ENCODE measurements at places on chromosomes 12 and 14.
A peak's percentile ranks its signal among the peaks of the same experiment; 100 is the strongest.

DNA sequence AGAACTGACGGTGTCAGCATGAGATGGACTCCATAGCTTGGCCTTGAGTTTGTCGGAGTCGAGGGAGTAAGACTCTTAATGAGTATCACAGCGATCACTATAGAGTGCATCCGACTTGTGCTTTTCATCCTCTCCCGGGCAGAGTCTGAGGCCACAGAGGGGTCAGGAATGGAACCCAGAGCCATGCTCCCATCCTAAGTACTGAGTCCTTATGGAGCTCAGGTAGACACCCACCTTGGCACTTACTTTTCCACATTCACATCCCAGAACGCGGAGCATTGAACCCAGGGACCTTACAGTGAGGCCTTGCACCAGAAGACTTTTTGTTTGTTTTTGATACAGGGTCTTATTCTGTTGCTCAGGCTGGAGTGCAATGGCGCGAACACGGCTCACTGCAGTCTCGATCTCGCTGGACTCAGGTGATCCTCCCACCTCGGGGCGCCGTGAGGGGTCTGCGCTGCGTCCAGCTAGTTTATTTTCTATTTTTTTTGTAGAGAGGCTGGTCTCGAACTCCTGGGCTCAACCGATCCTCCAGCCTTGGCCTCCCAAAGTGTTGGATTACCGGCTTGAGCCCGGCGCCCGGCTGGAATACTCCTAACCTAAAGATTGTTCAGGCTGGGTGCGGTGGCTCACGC, 719 bp upstream of the SRSF9 start:
- DNase-seq, result no peak

GRCh38 chr12:9344541-9344940, 136.3 kb upstream of the PZP start:
- DNase-seq, result peak; percentile 31

- no peak for DNase-seq
Measured at GRCh38 chr12:103806803-103807202, 34.2 kb downstream of the NT5DC3 start.

DNA sequence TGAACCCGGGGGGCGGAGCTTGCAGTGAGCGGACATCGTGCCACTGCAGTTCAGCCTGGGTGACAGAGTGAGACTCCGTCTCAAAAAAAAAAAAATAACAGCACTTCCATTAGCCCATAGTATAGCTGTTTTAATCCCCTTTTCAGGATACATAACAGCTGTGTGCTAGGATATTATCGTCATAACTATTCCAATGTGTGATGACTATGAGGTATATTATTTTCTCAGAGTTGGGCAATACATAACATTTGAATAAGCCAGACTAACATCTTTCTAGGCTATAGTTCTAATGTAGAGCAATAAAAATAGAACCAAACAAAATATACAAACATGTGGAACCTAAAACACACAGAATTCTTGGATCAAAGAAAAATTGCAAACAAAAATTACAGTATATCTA, 57.1 kb downstream of the MARK3 start:
- DNase-seq, result no peak

DNA sequence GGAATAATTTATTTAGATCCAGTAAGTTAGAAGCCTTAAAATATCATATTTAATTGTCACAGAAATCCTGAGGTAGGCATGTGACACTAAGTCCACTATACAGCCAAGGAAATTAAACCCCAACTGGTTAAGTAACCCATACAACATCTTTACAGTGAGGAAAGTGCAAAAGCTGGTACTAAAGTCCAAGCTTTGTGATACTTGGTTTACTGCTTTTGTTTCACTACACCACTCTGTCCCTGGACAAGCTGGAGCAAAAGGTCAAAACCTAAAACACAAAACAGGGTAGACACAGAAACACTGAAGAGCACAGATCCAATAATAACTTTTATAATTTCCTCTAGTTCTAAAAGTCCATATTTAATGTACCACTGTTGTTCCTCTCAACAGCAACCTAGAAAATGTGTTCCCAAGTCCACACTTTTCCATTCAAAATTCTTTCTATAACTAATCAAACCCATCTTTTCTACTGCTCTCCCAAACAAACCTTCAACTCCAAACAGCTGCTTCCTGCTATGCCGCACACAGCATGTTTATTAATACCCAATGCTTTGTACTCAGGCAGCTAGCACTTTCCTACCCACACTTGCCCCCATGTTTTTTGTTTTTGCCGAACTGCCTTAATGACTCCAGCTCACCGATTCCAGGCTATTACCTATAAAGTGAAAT, 90.9 kb downstream of the MED13L start:
- DNase-seq, result no peak

DNA sequence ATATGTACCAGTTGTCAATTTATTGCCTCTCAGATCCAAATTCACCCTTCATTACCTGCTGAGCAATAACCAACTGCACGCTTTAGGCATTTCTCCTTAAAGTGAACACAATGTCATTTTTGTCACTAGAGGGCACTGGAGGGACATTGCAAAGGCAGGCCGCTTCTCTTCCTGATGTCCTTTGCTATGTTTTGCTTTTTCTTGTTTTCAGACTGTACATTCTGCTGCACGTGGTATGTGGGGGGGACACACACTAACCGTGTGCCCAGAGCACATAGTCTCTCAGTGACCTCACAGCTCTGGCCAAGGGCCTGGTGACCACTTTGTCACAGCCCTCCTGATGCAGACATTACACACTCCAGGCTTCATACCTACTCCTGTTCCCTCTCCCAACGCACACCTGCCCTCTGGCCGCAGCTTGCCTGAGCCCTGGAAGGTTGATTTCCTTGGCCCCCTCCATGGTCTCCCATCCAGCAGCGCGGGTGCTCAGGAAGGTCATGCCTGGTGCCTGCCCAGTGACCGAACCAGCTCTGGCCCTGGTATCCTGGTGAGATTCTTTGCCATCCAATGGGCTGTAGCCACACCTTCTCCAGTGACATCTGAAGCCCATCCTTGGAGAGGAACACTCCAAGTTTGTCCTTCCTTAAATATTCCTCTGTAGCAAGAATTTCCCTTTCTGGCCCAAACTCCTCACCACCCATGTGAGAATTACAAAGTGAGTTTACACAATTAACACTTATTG, 39.9 kb downstream of the MYO1H start:
- peak; percentile 10 for DNase-seq

- DNase-seq, result no peak
Measured at GRCh38 chr12:50322206-50322605, 38.9 kb upstream of the LIMA1 start.

DNA sequence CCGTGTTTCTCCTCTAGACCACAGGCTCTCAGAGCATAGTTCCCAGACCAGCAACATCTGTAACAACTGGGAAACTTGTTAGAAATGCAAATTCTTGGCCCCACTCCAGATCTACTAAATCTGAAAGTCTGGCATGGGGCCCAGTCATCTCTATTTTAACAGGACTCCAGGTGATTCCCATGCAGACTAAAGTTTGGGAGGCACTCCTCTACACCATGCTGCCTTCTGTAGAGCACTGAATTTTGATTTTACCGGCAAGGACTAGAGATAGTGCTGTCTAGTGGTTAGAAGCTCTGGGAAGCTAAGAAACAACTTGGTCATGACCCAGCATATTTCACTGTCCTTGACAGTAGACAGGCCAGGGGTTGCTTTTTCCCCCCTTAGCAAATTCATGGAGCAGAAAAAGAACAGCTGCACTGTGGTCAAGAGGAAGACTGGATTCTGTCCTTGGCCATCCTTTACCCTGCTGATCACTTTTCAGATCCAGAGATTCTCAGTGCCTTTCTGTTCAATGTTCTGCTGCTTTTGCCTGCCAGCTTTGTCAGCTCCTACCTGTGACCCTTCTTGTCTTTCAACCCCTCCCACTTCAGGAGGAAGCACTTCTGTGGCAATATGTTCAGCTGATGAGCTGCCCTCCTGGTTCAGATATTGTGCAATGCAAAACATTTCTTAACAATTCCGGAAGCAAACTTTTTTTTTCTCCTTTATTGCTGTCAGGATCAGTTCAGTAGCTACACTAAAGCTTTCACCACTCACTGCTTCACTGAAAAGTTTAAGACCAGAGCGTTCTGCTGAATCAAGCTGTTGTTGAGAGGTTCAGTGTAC, 133.8 kb upstream of the NUDT4 start:
- DNase-seq, result no peak

DNA sequence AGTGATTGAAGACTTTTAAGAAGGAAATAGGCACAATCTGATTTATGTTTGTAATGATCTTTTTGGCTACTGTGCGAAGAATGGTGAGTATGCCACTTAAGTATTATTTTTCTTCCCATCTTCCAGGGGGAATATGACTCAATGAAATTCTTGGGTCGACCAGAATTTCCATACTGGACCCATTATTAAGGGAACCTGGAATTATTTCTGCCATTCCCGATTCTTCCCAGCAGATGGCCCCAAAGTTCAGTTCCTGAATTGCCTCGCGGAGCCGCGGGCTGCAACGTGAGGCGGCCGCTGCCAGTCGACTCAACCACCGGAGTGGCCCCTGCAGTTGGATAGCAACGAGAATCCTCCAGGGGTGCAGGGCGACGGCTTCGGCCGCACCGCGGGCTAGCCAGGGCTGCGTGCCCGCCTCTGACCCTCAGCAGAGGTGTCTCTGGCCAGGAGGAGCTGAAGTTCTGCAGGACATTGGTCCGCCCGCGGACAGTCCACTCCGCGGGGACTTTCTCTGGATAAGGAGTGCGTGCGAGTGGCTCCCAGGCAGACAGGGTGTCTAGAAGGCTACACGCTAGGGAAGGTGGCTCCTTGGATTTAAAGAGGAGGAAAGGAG, 628 bp upstream of the TSHR start:
- DNase-seq, result peak; percentile 89

DNA sequence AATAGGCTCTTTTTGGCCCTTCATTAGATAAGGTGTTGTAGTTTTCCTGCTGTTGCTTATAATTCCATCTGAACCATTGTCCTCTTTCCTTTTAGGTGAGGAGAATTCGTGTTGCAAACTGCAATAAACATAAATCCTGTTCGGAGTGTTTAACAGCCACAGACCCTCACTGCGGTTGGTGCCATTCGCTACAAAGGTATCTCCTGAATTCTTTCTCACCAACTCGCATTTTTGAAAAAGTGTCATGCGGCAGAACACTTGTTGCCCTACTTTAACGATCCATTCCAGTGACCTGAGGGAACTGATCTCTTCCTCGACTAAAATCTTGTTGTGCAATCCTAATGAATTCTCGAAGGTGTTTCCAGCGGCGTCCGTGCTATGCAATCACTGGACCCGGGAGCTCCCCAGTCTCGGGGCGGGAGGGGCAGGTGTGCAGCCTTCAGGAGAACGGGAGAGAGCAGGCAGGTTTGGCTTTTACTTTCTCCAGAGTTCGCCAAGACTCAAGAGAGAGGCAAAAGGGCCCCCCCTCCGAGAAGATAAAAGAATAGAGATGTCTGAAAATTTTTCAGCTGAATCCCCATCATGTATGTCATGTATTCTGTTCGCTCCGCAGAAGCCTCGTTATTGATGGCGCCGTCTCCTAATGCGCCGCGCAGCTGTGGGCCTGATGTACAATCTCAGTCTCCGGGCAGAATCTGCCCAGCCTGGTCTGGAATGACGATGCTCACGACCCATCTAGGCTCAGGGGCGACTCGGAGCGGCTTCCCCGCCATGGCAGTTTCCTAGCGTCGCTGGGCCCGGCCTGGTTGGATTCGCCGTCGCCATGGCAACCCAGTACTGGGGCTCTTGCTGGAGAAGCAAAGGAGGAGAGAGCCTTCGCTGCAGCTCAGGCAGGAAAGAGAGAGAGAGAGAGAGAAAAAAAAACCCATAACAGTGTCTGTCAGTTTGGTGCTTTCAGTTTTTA, 38.2 kb downstream of the PLXNC1 start:
- DNase-seq, result peak; percentile 81

GRCh38 chr12:129614221-129614885, 289.5 kb downstream of the TMEM132D start:
- DNase-seq, result peak; percentile 32

DNA sequence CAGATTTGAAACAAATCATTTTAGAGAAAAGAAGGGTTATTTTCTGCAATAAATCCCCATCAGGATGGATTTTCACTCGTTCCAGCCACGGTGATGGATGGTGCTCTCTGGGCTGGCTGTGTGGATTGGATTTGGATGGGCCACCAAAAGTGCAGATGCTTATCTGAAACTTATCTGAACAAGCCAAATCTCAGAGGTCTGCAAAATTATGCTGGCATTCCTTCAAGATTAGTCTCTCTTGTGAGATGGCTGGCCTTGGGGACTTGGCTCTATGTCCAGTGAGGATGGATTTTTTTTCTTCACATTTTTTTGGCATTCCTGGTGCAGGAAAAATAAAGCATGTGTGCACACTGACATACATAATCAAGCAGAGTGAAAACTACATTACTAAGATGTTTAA, 341.9 kb downstream of the GXYLT1 start:
- no peak for DNase-seq

DNA sequence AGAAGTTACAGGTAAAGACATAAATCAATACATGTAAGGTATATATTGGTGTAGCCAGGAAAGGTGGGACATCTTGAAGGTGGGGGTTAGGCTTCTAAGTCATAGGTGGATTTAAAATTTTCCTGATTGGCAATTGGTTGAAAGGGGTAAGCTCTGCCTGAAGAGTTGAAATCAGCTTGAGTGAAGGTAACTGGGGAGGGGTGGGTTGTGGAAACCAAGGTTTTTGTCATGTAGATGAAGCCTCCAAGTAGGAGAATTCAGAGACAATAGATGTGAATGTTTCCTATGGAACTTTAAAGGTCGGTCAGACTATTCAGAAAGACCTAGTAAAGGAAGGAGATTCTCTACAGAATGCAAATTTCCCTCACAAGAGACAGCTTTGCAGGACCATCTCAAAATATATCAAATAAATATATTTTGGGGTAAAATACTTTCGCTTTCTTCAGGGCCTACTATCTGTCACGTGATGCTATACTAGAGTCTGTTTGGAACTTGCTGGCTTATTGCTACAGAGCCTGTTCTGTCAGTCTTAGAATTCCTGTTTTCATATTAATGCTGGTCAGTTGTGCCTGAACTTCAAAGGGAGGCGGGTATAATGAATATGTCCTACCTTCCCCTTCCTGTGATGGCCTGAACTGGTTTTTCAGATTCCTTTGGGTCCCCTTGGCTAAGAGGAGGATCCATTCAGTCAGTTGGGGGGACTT, 20.6 kb upstream of the SPATA7 start:
- no peak for DNase-seq

All from muscle of back (tissue), 13 donors.